ENCODE measurements at places on chromosomes 3 and 15. TPM values are rescaled to one million over a fixed set of nuclear protein-coding genes. Genes with fewer than 3 reads are reported as not detected.

RBP2 gene
- polyA plus RNA-seq = not detected

ANKRD34C gene
- not detected for polyA plus RNA-seq

ST8SIA2 gene
- not detected for polyA plus RNA-seq

GBE1 gene
- polyA plus RNA-seq = 21.7 TPM

DALRD3 gene
- 20.0 TPM for polyA plus RNA-seq

ATP13A4 gene
- polyA plus RNA-seq = 0.19 TPM

VEPH1 gene
- not detected for polyA plus RNA-seq

SFMBT1 gene
- polyA plus RNA-seq = 1.4 TPM

BCHE gene
- polyA plus RNA-seq = not detected

ITGB5 gene
- polyA plus RNA-seq = 0.68 TPM

SCN10A gene
- not detected for polyA plus RNA-seq

NRROS gene
- 5.9 TPM for polyA plus RNA-seq

GOLGA6A gene
- polyA plus RNA-seq = not detected

ITPKA gene
- not detected for polyA plus RNA-seq

ZNF717 gene
- polyA plus RNA-seq = 3.4 TPM

Measured in CD14-positive monocyte (primary cell).